Activated CD4-positive, alpha-beta memory T cell treated with anti-CD3 and anti-CD28 coated beads, Interleukin-2, amount 10 ng/mL, durations not matched to agents 7 days and 5 days (primary cell): ENCODE measurements at places on chromosomes 4 and X.

GRCh38 chr4:2083116-2083825 lies 24.1 kb downstream of the NAT8L start:
- no peak for DNase-seq

DNA sequence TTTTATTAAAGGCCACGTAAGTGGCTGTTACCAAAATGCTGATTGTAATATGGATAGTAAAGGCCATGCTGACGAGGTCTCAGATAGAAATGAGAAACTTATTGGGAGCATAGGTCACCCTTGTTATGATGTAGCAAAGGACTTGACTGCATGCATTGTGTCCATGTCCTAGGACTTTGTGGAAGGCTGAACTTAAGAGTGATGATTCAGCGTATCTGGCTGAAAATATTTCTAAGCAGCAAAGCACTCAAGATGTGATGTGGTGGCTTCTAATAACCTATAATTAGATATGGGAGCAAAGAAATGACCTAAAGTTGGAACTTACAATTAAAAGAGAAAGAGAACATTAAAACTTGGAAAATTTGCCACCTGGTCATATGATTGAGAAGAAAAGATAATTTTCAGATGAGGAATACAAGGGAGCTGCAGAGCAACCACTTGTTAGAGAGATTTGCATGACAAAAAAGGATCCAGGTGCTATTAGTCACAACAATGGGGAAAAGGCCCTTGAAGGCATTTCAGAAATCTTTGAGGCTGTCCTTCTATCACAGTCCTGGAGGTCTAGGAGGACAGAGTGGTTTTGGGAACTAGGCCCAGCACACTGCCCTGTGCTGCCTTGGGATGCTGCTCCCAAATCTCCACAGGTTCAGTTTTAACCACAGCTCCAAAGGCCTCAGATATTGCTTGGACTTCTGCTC lies 793.7 kb upstream of the LCORL start:
- DNase-seq, result no peak

DNA sequence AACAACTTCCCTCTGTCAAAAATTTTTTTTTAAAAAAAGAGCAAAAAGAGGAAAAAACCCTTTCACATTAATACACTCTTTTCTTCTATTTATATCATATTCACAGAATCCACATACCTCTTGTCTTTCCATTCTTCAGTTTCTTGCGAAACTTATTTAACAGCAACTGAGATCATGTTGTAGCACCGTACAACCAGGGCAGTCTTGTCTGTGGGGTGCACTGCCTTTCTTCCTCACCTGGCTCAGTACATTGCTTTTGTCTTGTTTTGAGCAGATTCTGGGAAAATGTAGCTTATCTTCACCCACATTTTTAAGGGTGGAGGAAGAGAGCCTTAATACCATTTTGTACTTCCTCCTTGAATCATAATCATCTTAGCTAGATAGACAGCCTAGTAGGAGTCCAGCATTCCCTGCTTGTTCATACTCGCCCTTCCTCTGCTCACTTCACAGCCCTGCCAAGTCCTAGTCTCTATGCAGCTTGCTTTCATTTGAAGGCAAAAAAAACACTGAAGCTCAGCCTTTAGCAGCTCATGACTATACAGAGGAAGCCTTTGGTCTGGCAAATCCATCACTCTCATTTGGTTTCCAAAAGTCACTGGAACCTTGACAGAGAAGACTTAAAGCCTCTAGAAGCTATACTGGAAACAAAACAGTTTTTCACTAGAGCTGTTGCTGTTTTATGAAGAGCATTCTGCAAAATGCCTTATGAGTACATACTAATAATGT lies 140.6 kb upstream of the BANK1 start:
- no peak for DNase-seq

DNA sequence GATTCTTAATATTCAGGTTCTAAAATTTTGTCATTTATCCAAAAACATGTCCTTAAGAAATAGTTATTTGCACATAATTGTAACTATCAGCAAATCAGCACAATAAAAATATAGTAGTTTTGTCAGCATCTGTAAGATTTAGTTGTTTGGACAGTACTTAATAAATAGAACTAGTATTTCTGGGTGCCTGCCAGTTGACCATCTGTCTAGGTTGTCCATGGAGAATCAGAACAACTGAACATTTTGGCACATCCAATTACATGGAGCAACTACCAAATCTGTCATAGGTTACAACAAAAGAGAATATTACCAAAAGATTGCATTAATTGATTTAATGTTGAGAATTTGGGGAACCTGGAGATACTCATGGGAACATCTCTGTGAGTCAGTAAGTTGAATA lies 305.5 kb upstream of the TACR3 start:
- DNase-seq, result no peak

- no peak for DNase-seq
Observed at GRCh38 chr4:158610790-158611189, 60.9 kb downstream of the C4orf46 start.

GRCh38 chrX:114268643-114269042 lies 315.2 kb upstream of the HTR2C start:
- DNase-seq, result no peak

GRCh38 chrX:119669424-119670037 lies 23.4 kb downstream of the SEPTIN6 start:
- no peak for DNase-seq

DNA sequence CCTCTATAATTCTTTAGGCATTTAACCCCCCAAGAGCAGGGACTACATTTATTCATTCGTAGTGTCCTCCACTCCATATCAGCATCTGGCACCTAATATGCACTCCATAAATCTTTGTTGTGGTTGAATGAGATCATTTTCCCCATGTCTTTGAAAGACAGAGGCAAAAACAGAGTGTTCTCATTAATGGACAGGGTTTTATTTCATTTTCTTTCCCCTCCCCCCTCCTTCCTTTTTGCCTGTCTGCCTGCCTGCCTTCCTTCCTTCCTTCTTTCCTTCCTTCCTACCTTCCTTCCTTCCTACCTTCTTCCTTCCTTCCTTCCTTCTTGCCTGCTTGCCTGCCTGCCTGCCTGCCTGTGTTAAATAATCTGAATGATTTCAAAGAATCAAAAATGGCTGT lies 83.2 kb downstream of the SHROOM3 start:
- no peak for DNase-seq
